NCI-H1694 treated with DMSO at 0.1 percent for 48 hours (cell line): ENCODE measurements at places on chromosomes 6 and 20.

GRCh38 chr6:164210323-164210722, 795.8 kb downstream of the QKI start:
- no peak for DNase-seq

DNA sequence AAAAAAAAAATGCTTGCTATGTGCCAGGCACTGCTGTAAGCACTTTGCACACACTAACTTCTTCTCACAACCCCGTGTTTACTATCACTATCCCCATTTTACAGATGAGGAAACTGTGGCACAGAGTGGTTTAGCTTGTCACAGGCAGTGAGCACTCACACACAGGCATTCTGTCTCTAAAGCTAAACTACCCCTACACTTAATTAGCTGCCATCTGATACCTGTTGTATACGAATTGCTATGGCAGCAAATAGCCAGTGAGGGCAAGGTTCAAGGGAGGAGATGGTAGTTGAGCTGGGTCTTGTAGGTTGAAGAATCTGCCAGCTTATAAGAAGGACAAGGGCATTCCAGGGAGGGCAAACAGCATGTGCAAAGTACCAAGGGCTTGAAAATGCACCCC, 5.2 kb downstream of the TNNC2 start:
- DNase-seq, result no peak

- DNase-seq, result no peak
Observed at GRCh38 chr20:47825011-47825762, 39.9 kb upstream of the SULF2 start.

DNA sequence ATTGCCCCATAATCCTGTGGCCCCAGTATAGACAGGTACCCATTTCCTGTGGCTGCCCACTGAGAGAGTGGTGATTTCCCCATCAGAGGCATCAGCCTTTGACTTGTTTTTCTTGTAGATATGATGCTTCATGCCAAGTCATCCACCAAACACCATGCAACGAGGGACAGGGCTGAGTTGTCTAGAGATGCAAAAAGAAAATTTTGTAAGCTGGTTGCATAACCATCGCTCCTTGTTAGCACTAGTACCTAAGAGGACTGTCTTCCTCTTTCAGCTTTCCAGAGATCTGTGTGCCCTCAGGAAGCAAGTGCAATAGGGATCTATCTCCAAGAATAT, 166.8 kb downstream of the BCAS1 start:
- DNase-seq, result no peak

DNA sequence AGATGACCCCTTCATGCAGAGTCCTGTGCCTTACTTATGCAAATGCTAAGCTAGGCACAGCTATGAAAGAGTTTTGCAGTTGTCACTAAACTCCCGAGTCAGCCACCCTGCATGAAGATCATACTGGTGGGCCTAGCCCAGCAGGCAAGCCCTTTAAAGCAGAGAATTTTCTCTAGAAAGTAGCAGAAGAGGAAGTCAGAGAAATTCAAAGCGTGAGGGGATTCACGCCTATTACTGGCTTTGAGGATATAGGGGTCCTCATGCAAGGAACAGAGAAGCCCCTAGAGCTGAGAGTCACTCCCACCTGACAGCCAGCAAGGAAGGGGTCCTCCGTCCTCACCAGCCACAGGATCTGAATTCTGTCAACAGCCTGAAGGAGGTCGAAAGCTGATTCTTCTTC, 54.6 kb downstream of the MYB start:
- no peak for DNase-seq

DNA sequence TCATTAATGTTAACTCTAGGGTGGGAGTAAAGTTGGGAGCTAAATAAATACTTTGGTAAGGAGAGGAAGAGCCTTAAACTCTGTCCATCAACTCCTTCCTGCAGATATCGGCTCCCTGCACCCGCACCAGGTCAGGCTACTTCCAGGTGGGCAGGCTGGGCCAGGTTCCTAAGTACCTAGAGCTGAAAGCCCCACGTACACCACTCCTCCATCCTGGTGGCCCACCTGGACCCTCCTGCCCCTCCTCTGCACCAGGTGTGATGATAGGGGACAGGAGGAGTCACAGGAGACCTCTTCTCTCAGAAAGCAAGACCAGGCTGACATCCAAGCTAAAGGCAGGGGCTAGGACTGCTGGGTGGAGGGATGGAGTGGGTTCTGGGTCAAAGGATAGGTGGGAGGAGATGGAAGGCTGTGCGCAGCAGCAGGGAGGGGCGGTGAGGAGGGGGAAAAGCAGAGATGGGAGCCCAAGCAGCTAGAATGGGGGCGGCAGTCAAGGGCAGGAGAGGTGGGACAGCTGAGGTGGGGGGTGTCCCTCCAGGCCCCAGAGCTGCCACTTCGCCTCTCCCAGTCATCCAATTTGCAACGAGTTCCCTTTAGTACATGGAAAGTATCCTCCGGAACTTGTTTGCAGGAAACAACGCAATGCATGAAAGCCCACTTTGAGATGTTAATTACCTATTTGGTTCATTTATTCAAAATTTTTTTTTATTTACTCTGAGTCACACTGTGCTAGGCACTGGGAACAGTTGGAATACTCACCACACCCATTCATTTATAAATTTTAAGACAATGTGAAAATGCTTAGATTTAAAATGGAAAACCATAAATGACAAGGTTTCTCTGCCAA, 15.2 kb upstream of the TOX2 start:
- DNase-seq, result no peak
